ENCODE measurements at places on chromosomes 5 and 9. TPM values are rescaled to one million over a fixed set of nuclear protein-coding genes. Genes with fewer than 3 reads are reported as not detected.

DNA sequence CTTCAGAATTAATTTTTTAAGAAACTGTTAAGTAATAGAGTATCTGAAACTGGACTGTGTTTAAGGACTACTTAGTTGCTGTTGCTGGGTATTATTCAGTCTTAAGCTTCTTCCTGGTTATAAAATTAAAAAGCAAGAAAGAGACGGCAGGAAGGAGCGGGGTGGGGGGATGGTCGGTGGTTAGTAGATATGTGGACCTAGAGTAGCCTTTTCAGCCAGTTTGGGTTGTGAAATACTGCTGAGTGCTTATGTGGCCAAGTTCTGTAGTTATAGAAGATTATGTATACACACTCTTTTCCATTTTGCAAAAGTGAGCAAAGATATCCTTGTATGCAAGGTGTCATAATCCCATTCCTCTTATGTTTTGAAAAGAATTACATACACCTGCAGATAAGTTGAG lies 28.5 kb downstream of the TRIO start:
- no peak for DNase-seq

GRCh38 chr9:89591274-89592212 lies 13.3 kb upstream of the GADD45G start:
- no peak for DNase-seq

DNA sequence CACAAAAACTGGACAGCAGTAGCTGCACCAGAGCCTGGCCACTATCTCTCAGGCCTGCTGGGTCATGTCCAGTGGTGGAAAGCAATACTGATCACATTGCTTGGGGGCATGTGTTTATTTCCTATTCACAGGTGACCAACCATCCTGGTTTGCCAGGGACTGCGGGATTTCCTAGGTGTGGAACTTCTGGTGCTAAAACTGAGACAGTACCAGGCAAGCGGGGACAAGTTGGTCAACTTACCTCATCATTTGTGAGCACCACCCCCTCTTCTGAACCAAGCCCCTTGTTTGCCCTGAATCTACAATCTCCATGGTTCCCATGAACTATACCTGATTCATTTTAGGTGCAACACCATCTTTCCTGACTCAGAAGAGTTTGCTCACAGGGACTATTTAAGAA lies 81.3 kb downstream of the TNC start:
- DNase-seq = no peak

DNA sequence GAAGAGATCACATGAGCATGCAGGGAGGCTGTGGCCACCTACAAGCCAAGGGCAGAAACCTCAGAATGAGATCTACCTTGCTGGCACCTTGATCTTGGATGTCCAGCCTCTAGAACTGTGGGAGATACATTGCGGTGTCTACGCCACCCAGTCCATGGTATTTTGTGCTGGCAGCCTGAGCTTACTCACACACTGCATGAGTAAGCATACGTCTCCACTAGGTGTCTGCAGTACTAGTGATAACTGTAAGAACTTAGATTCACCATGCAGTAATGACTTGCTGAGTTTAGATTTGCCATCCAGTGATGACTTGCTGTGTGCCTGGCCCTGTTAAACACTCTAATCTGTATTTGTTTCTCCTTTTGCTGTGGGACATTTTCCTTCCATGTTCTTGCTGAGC lies 417.7 kb downstream of the GADD45G start:
- DNase-seq = no peak

- no peak for DNase-seq
Measured at GRCh38 chr5:1727571-1727970, 72.1 kb downstream of the MRPL36 start.

GRCh38 chr5:55159763-55160492 lies at the start of gene GPX8:
GPX8 (plus strand) TSS chr5:55160171; CDS start chr5:55160193, 22 bp downstream.
- no peak for DNase-seq

GRCh38 chr9:70525519-70525918 lies 111.1 kb upstream of the KLF9 start:
- DNase-seq = no peak

GRCh38 chr9:1383899-1384455 lies 333.8 kb downstream of the DMRT2 start:
- no peak for DNase-seq

GRCh38 chr9:96163712-96164111 lies 138.3 kb downstream of the HSD17B3 start:
- DNase-seq = no peak

GRCh38 chr5:140049205-140049604 lies 6.1 kb upstream of the NRG2 start:
- DNase-seq = no peak

DNA sequence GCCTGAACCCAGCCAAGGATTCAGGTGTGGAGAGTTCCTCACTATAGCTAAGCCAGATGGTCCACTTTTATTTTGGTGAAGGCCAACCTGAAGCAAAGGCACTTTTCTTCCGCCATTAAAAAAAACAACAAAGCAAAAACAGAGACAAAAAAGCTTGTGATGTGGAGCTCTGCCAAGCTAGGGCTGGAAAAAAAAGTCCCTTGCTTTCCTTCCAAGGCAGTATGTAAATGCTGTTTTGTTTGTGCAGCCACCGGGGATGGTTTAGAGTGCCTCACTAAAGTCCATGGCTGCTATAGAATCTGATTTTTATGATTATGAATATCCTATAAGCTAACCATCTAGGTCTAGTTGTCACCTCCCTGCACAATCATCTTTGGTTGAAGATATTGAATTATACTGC lies 14.9 kb downstream of the MEGF10 start:
- DNase-seq = no peak

GRCh38 chr9:4746278-4747030 lies 5.5 kb upstream of the AK3 start:
- no peak for DNase-seq

DNA sequence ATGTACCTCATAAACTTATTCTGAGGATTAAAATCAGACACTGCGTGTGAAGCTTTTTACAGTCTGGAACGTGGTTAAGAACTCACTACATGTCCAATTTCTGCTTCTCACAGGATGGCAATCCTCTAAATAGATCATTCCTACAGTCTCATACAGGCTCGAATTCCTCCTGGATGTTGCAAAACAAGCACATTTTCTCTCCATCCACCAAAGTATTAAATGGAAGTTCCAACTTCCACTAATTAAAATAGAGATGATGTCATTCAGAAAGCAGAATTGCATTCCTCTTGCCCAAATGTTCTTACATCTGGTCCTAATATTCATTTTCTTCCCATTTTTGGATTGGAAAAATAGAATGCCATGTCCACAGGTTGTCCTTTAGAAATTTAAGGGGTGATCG lies 145.5 kb upstream of the PCA3 start:
- DNase-seq = no peak

GRCh38 chr5:1794901-1795290 lies 4.7 kb downstream of the MRPL36 start:
- DNase-seq = no peak

GRCh38 chr5:69341520-69342161 lies 9.0 kb upstream of the CCDC125 start:
- DNase-seq = no peak

- DNase-seq = peak; percentile 39
Measured at GRCh38 chr9:108478431-108479332, 377.1 kb downstream of the ACTL7B start.

- no peak for DNase-seq
Measured at GRCh38 chr5:151961557-151961956, 36.9 kb upstream of the GLRA1 start.

GRCh38 chr9:91452844-91453243 lies 29.2 kb upstream of the NFIL3 start:
- no peak for DNase-seq

GRCh38 chr9:127853312-127854183 lies 910 bp downstream of the ENG start:
- DNase-seq = no peak

DNA sequence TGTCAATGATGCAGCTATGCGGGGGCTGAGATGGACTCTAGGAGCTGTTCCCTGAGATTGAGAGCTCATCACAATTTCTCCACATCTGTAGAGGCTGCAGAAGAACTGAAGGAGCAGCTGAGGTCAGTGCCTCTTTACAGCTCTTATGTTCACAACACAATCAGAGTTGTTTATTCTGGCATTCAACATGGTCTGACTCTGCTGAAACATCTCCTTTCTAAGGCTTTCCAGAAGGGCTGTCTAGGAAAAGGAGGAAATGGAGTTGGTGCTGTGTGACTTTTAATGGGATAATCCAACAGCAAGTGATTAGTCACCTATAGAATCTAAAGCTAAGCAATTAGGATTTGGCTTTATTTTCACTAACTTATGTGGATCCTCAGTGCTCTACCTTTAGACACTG lies 6.0 kb downstream of the POU5F2 start:
- DNase-seq = no peak

- DNase-seq = no peak
Measured at GRCh38 chr5:148856424-148856823, 30.0 kb downstream of the ADRB2 start.

DNA sequence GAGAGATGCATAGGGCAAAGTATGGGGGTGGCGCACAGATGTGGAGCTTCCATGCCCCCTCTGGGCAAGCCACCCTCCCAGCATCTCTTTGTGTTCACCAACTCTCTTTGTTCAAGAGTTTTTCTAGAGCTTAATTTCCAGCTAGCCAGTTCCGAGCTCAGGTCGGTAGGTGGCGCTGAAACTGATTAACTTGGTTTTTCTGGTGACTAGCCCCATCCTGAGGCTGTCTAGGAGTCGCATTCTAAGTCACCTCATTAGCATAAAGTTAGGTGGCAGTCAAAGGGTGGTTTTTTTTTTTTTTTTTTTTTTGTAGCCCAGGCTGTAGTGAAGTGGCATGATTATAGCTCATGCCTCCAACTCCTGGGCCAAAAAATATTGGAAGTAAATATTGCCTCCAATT lies 476.4 kb downstream of the KDM4C start:
- no peak for DNase-seq

DNA sequence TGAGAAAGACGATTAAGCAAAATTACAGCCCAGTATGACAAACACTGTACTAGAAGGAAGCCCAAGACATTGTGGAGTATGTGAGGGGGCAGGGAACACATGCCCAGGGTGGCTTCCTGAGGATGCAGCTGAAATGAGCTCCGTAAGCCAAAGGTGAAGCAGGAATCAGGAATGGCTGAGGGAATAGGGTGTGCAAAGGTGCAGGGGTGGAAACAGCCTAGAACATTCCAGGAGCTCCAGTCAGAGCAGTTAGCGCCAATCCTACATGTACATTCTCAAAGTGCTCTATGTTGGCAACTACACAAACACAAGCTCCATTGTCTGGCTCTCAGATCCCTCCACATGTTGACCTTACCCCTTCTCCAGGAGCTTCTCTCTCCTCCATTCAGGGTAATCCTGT lies 257.9 kb downstream of the MAN2A1 start:
- DNase-seq = no peak

DNA sequence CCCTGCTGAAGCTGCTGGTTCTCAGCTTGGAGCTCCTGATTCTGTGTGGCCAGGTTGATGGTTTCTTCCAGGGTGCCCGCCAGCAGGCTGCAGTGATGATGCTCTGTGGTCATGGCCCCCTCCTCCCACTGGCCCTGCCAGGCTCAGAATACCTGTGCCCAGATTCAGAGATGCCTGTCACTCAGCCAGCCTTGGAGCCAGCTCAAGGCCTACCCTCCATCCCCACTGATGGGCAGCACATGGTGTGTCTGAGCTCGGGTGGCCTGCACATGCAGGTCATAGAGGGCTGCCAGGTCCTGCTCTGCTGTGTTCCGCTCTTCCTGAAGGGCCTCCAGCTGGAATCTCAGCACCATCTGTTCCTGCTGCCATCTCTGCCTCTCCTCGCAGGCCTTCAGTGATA lies 5.4 kb downstream of the SLC35A4 start:
- DNase-seq = no peak

DNA sequence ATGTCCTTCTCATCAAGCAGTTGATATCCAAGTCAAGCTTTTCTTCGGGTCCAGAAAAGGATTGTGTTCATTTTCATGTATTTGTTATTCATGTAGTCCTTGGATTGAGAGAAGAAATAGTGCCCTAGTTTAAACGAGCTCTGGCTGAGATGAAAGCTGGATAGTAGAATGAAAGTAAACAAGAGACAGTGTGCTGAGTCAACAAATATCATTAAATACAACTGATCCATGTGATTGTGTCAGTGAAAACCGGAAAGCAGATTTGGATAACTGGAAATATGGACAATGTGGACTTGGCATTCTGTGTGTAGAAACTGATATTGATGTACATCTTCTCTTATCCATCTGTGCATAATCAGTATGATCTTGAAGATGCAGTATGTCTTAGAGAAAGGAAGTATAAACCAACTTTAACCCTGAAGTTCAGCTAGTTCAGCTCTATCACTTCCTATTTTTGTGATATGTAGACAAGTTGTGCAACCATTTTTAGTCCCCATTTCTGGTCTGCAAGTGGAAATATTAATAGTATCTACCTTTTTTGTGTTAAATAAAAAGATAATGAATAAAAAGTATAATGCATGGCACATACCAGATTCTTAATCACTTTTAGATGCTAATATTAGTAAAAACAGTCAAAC lies 4.4 kb downstream of the MUSK start:
- DNase-seq = no peak

DNA sequence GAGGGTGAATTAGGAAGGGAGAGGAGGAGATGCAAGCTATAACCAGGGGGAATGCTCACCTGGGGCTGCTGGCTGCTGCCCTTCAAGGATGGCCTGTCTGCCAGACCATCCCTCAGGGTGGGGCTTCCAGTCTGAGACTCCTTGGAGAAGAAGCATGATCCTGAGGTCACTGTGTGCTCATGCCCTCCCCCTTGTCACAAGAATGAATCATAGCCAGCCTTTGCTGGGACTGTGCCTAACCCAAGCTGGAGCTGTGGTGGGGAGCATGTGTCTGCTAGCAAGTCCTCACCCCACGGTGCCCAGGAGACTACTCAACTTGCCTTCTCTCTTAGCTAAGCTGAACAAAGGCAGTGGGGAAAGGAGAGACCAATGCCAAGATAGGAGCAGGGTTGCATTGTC lies 463.6 kb downstream of the SPOCK1 start:
- DNase-seq = no peak

The FST gene
- 25.7 TPM for total RNA-seq

The PHF24 gene
- total RNA-seq = 0.16 TPM

The HACD4 gene
- total RNA-seq = 1.1 TPM

The SLC36A3 gene
- total RNA-seq = not detected

The AGXT2 gene
- total RNA-seq = not detected

The RNF180 gene
- 8.0 TPM for total RNA-seq

The GDA gene
- 53.5 TPM for total RNA-seq

The HTR4 gene
- 20.8 TPM for total RNA-seq

The SCGB3A2 gene
- not detected for total RNA-seq

The OTP gene
- not detected for total RNA-seq

The DAP gene
- 57.6 TPM for total RNA-seq

The RNF183 gene
- 0.95 TPM for total RNA-seq

The ADCY2 gene
- total RNA-seq = 4.5 TPM

The MRPL22 gene
- total RNA-seq = 13.2 TPM

The NR4A3 gene
- 0.48 TPM for total RNA-seq

The ZNF189 gene
- 9.8 TPM for total RNA-seq

Measured in transverse colon (tissue), 4 donors.